ENCODE measurements at places on chromosomes 12 and 14. TPM values are rescaled to one million over a fixed set of nuclear protein-coding genes. Genes with fewer than 3 reads are reported as not detected.

GRCh38 chr12:100141666-100141997 lies 1.0 kb downstream of the BLTP3B start:
- peak overlapping the region; percentile 97 for H3K27ac ChIP-seq
- no peaks in the 10 kb centered on the region for H3K36me3 ChIP-seq
- no peaks in the 10 kb centered on the region for H3K27me3 ChIP-seq

- H3K36me3 ChIP-seq = no peaks in the 10 kb centered on the region
- H3K27ac ChIP-seq = no peak overlapping the region
- no peaks in the 10 kb centered on the region for H3K27me3 ChIP-seq
- H3K4me1 ChIP-seq = peaks cover 7% of the 10 kb centered on the region
- no peak for DNase-seq
- H3K4me3 ChIP-seq = no peak overlapping the region
Measured at GRCh38 chr12:79250186-79250585, 385.6 kb downstream of the SYT1 start.

DNA sequence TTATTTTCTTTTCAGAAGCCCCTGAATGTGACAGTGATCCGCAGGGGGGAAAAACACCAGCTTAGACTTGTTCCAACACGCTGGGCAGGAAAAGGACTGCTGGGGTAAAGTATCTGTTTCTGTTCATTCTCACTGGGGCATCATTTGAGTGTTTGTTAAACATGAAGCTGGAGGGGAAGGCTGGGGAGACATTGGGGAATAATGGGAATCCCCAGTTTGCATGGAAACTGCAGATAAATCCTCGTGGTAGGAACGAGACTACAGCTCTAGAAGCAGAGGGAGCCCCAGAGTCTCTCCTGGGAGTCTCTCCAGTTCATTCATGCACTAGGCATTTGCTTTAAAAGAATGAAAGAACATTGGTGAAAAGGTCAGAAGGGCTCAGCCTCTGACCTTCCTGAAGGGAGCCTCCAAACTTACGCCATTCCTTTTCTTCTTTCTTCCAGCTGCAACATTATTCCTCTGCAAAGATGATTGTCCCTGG lies 2.5 kb upstream of the CFAP251 start:
- H3K36me3 ChIP-seq = peaks cover 15% of the 10 kb centered on the region
- H3K4me3 ChIP-seq = no peak overlapping the region
- DNase-seq = no peak
- no peaks in the 10 kb centered on the region for H3K4me1 ChIP-seq

- H3K36me3 ChIP-seq = no peaks in the 10 kb centered on the region
- H3K4me3 ChIP-seq = no peak overlapping the region
- peak; percentile 71 for DNase-seq
- H3K27me3 ChIP-seq = no peaks in the 10 kb centered on the region
Measured at GRCh38 chr12:38921025-38921677, 15.8 kb upstream of the CPNE8 start.

Gene OTX2
- total RNA-seq = 3.3 TPM

GRCh38 chr12:53700567-53700966 lies 24.7 kb upstream of the ATP5MC2 start:
- no peak overlapping the region for H3K4me3 ChIP-seq
- DNase-seq = no peak
- peaks cover 92% of the 10 kb centered on the region for H3K27me3 ChIP-seq

Gene AMN
- 0.21 TPM for total RNA-seq

GRCh38 chr14:105138551-105139111 lies 29.9 kb downstream of the JAG2 start:
- H3K27me3 ChIP-seq = no peaks in the 10 kb centered on the region
- H3K4me3 ChIP-seq = no peak overlapping the region
- DNase-seq = no peak
- H3K4me1 ChIP-seq = no peaks in the 10 kb centered on the region
- H3K36me3 ChIP-seq = peaks cover 3% of the 10 kb centered on the region

DNA sequence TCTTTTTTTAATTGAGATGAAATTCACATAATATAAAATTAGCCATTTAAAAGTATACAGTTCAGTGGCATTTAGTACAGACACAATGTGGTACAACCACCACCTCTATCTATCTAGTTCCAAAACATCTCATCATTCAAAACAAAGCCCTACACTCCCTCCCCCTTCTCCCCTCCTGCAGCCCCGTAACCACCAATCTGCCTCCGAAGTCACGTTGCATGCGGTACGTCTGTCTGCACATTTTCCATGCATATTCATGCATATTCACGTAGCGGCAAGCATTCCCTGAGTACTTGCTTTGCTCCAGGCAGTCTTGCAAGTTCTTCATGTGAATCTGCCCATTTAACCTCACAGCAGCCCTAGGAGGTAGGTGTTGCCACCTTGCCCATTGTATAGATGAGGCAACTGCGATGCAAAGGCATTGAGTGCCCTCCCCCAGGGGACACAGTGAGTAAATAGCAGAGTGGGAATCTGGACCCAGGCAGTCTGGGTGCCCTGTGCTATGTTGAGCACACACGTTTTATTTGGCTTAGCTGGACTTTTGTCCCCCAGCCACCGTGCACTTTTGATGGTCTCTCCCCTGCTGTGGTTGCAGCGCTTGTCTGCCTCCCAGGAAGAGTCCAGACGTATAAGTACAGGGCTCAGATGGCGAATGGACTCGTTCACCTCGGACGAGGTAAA lies 43.4 kb downstream of the RIN3 start:
- H3K27ac ChIP-seq = no peak overlapping the region
- DNase-seq = no peak
- H3K4me1 ChIP-seq = no peaks in the 10 kb centered on the region
- no peaks in the 10 kb centered on the region for H3K27me3 ChIP-seq

GRCh38 chr12:51972849-51973273 lies 21.4 kb downstream of the ACVR1B start:
- H3K27me3 ChIP-seq = no peaks in the 10 kb centered on the region
- no peak overlapping the region for H3K4me3 ChIP-seq
- DNase-seq = peak; percentile 49
- peaks cover 12% of the 10 kb centered on the region for H3K36me3 ChIP-seq
- peak overlapping the region; percentile 77 for H3K27ac ChIP-seq

- no peak overlapping the region for H3K27ac ChIP-seq
- H3K4me3 ChIP-seq = no peak overlapping the region
- H3K36me3 ChIP-seq = no peaks in the 10 kb centered on the region
- DNase-seq = no peak
Measured at GRCh38 chr14:69491193-69491592, 6.7 kb downstream of the PLEKHD1 start.

DNA sequence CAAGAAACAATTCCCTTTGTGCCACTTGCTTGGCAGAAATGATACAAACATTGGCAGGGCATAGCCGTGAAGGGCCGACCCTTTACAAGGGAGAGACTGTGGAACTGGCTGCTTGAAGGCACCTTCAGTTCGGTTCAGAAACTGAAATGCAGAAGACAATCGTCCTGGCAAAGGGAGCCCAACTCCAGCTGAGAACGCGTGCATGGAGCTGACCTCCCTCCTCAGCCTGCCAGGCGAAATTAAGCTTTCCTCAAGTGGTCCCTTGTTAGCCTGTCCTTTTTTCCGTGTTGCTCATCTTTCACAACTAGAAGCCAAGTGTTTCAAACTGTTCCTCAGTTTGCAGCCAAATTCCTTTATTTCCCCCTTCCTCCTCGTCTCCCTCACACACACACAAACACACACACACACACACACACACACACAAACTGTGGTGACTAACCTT lies 8.1 kb downstream of the LGR5 start:
- peaks cover 28% of the 10 kb centered on the region for H3K27me3 ChIP-seq
- no peak overlapping the region for H3K4me3 ChIP-seq
- no peaks in the 10 kb centered on the region for H3K4me1 ChIP-seq

DNA sequence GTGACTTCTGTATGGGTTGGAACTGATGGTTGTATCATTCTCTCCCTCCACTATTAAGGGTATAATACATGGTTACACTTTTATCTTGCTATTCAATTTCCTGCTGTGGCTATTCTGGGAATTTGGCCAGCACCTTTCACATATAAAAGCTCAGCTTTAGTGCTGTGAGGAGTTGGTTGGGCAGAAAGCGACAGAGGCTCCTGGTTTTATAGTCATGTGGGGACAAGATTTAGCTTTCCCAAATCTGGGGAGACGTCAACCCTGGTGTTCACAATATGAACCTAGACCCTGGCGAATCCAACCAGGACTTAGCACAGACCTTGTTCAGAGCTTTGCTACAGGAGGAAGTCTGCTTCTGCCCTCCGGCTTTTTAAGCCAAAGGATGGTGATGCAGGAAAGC lies 36.5 kb downstream of the FOS start:
- DNase-seq = no peak
- no peaks in the 10 kb centered on the region for H3K4me1 ChIP-seq
- H3K4me3 ChIP-seq = no peak overlapping the region
- no peak overlapping the region for H3K27ac ChIP-seq
- H3K36me3 ChIP-seq = no peaks in the 10 kb centered on the region
- H3K27me3 ChIP-seq = no peaks in the 10 kb centered on the region

Gene CDH24
- 8.6 TPM for total RNA-seq

Gene ARHGEF40
- 32.9 TPM for total RNA-seq

- H3K27ac ChIP-seq = peak overlapping the region; percentile 76
- H3K27me3 ChIP-seq = peaks cover 23% of the 10 kb centered on the region
- H3K4me1 ChIP-seq = peaks cover 17% of the 10 kb centered on the region
Measured at GRCh38 chr12:52010152-52010622, 3.4 kb downstream of the TAMALIN start.

Gene ERBB3
- total RNA-seq = 26.6 TPM

- H3K27me3 ChIP-seq = no peaks in the 10 kb centered on the region
- H3K27ac ChIP-seq = peak overlapping the region; percentile 96
- H3K4me1 ChIP-seq = peaks cover 46% of the 10 kb centered on the region
- no peaks in the 10 kb centered on the region for H3K36me3 ChIP-seq
- no peak for DNase-seq
Measured at GRCh38 chr12:57895389-57896114, 45.8 kb upstream of the ATP23 start.

Gene DENND5B
- 121 TPM for total RNA-seq

- no peaks in the 10 kb centered on the region for H3K36me3 ChIP-seq
- no peak overlapping the region for H3K4me3 ChIP-seq
- no peaks in the 10 kb centered on the region for H3K4me1 ChIP-seq
- no peak for DNase-seq
- no peak overlapping the region for H3K27ac ChIP-seq
- H3K27me3 ChIP-seq = no peaks in the 10 kb centered on the region
Measured at GRCh38 chr12:44804068-44804467, 72.0 kb downstream of the NELL2 start.

DNA sequence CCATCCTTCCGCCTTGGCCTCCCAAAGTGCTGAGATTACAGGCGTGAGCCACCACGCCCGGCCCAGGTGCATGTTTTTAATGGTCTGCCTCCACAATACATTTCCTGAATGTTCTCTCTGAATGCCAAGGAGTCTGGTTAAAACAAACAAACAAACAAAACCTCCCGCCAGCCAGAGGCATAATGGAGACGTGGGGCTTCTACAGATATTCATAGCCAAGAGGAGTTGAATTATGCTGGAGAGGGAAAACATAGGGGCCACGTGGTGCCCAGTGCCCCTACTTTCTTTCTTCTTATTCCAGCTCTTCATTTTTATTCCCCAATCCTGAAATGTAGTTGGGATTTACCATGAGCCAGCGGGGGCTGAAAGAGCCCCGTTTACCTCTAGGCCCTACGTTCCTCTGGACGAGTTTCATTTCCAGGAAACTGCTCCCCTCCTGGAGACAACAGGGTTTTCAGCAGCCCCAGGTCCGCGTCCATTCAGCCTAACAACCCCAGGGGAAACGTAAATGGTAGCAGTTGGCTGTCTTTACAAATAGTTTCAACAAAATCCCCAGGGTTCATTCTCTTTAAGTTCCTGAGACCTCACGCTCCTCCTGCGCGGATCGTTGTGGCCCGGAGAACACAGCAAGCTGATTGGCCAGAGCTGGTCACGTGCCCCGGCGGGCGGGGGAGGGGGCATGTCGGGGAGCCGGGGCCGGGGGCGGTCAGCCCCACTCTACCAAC lies 108.5 kb upstream of the ESRRB start:
- H3K4me3 ChIP-seq = no peak overlapping the region
- peak; percentile 78 for DNase-seq
- no peaks in the 10 kb centered on the region for H3K27me3 ChIP-seq
- no peaks in the 10 kb centered on the region for H3K4me1 ChIP-seq

DNA sequence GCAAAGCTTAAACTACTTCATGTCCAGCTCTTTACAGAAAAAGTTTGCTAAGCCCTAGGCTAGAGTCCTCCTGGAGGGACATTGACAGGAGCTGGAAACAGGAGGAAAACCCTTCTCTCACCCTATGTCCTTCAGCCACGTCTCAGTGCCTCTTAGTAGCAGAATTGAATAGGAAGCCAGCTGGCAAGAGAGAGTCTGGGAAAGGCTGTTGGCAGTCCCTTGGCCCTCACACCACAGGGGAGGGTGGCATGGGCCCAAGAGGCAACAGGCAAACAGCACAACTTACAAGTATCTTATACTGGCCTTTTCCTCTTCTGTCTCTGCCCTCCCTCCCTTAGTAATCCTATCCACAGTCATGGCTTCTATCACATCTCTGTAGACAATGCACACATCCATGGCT lies 27.7 kb upstream of the DHRS2 start:
- H3K27me3 ChIP-seq = peaks cover 7% of the 10 kb centered on the region
- no peak overlapping the region for H3K4me3 ChIP-seq
- no peak overlapping the region for H3K27ac ChIP-seq
- H3K4me1 ChIP-seq = no peaks in the 10 kb centered on the region
- no peak for DNase-seq
- no peaks in the 10 kb centered on the region for H3K36me3 ChIP-seq

Gene MUCL1
- not detected for total RNA-seq
